ENCODE measurements at places on chromosomes 1 and 21.
A peak's percentile ranks its signal among the peaks of the same experiment; 100 is the strongest.

DNA sequence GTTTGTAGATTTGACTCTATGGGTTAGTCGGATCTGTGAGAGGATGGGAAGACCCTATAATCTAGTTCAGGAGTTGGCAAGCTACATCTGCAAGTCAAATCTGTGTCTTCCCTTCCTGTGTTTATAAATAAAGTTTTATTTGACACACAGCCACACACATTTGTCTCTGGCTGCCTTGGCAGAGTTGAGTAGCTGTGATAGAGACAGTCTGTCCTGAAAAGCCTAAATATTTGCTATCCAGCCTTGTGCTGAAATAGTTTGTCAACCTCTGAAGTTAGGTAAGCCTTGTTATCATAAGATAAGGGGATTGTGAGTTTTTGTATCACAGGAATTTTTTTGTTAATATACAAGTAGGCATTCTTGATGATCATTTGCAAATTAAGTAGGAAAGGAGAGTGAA is 136.8 kb downstream of the NOS1AP start:
- no peak for DNase-seq

- DNase-seq = no peak
These were observed 19.6 kb downstream of the PEX14 start for GRCh38 chr1:10494418-10494753.

DNA sequence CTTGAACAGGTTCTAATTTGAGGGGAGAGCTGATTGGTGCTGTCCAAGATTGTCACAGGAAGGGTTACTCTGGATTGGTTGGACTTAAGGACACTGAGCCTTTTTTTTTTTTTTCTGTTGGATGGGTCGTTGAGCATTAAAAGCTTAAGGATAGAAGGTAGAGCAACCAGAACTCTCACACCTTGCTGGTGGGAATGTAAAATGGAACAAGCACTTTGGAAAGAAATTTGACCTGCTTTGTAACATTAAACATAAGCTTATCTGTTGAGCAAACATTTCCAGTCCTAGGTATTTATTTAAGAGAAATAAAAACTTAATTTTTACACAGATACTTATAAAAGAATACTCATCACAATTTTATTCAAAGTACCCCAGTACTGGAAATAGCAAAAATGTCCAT is 29.8 kb upstream of the PLA2G2A start:
- DNase-seq = no peak

DNA sequence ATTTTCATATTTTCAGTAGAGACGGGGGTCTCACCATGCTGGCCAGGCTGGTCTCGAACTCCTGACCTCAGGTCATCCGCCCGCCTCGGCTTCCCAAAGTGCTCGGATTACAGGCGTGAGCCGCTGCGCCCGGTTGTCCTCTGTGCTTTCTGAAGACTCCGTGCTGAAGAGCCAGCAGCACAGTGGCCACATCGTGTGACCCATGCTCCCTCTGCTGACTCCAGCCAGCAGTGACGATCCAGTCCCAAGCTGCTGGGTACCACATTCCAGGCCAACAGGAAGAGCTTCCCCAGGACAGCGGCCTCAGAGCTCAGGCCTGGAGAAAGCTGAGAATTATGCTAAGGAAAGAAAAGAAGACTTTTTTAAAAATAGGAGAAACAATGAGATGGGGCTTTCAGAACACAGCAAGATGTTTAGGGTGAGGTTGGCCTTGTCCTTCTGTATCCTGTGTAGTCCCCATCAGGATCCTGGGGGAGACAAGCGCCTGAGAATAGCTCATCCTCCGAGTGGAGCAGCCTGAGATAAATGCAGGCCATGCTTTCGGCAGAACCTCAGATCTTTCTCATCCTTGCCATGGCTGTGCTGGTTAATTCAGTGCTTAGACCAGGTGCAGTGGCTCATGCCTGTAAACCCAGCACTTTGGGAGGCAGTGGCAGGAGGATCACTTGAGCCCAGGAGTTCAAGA is 207.1 kb downstream of the SLC35F3 start:
- no peak for DNase-seq

GRCh38 chr1:235329139-235329902 is 951 bp downstream of the GGPS1 start:
- peak; percentile 45 for DNase-seq

- DNase-seq = no peak
These were observed 115.2 kb downstream of the NGF start for GRCh38 chr1:115222616-115223402.

GRCh38 chr21:18265944-18266343 is 21.3 kb downstream of the CHODL start:
- no peak for DNase-seq

DNA sequence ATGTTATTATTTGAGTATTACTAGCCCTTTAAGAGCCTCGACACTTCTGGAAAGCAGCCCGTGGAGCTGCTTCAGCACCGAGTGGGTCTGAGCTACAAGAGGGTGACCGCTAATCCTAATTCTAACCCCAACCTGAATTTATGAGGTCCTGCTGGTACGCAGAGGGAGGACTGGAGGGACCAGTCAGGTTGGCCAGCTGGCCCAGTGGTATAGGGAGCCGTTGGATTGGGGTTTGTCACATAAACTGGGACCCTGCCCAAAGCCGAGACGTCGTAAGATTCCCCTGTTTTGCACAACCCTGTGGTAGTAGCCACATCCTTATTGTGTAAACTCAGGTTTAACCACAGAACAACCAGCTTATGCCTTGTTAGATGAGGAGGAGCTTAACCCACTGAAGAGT is 60.8 kb upstream of the F3 start:
- no peak for DNase-seq

DNA sequence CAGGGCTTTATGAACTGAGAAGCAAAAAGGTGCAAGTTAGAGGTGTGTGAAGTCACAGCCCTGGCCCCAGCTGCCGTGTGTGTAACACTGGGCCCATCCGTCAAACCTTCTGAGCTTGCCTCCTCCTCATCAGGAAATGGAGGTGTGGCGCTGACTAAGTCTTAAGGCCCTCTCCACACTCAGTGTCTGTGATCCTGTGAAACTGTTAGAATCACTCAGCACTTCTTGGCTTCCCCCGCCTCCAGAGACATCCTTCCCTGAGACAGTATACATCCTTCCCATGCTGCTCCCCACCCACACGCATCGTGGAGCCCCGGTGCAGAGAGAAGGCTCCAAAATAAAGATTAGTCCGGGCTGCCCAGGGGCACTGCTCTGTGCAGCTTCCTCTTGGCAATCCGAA is 33.3 kb downstream of the LRP8 start:
- DNase-seq = peak; percentile 49

Measured in activated CD4-positive, alpha-beta T cell treated with anti-CD3 and anti-CD28 coated beads for 4 hours (primary cell).